ENCODE measurements at places on chromosomes 7 and 10. TPM values are rescaled to one million over a fixed set of nuclear protein-coding genes. Genes with fewer than 3 reads are reported as not detected.

SPDYE8 gene
- total RNA-seq = 0.22 TPM

CYP2C8 gene
- total RNA-seq = 8.1 TPM

- H3K4me1 ChIP-seq = peaks cover 20% of the 10 kb centered on the region
- no peak overlapping the region for H3K4me3 ChIP-seq
- H3K36me3 ChIP-seq = peaks cover 49% of the 10 kb centered on the region
- no peak for DNase-seq
- peak overlapping the region; percentile 37 for H3K27ac ChIP-seq
Measured at GRCh38 chr7:140456551-140457051, 22.7 kb downstream of the MKRN1 start.

- H3K27me3 ChIP-seq = peaks cover 97% of the 10 kb centered on the region
- peaks cover 23% of the 10 kb centered on the region for H3K4me1 ChIP-seq
- H3K4me3 ChIP-seq = peak overlapping the region; percentile 38
Measured at GRCh38 chr10:101219139-101219945, 9.9 kb downstream of the LBX1 start.

- H3K27ac ChIP-seq = no peak overlapping the region
- H3K4me1 ChIP-seq = peaks cover 2% of the 10 kb centered on the region
- peaks cover 2% of the 10 kb centered on the region for H3K36me3 ChIP-seq
- no peaks in the 10 kb centered on the region for H3K27me3 ChIP-seq
- no peak overlapping the region for H3K4me3 ChIP-seq
Measured at GRCh38 chr10:675532-675931, 13.9 kb downstream of the DIP2C start.

GRCh38 chr7:6482743-6483119 lies 35.0 kb upstream of the DAGLB start:
- no peaks in the 10 kb centered on the region for H3K27me3 ChIP-seq
- peaks cover 11% of the 10 kb centered on the region for H3K4me1 ChIP-seq
- H3K4me3 ChIP-seq = peak overlapping the region; percentile 94
- DNase-seq = no peak
- peaks cover 3% of the 10 kb centered on the region for H3K36me3 ChIP-seq

DNA sequence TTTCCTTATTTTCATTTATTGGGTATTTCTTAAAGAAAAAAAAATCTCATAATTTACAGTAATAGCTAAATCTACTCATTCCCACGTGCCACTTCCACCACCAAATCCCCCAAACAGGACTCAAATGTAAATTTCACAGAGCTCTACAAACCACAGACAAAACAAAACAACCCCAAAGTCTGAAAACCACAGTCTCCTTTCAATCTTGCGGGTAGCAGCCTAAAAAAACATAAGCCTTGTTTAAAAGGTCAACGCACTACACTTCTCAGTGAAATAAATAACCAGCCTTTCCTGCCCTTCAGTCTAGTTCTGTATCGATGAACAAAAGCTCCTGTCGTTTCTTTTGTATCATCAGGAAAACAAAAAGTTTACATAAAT lies 121.8 kb upstream of the AFAP1L2 start:
- H3K4me3 ChIP-seq = peak overlapping the region; percentile 79
- peaks cover 42% of the 10 kb centered on the region for H3K4me1 ChIP-seq
- H3K27ac ChIP-seq = peak overlapping the region; percentile 97
- H3K36me3 ChIP-seq = no peaks in the 10 kb centered on the region
- no peaks in the 10 kb centered on the region for H3K27me3 ChIP-seq

- H3K27me3 ChIP-seq = no peaks in the 10 kb centered on the region
- no peak overlapping the region for H3K4me3 ChIP-seq
- H3K4me1 ChIP-seq = peaks cover 2% of the 10 kb centered on the region
- DNase-seq = no peak
- H3K36me3 ChIP-seq = no peaks in the 10 kb centered on the region
Measured at GRCh38 chr10:4868357-4868657, 42.3 kb downstream of the AKR1E2 start.

GRCh38 chr7:151601521-151602305 lies 82.0 kb upstream of the RHEB start:
- H3K4me3 ChIP-seq = no peak overlapping the region
- no peaks in the 10 kb centered on the region for H3K27me3 ChIP-seq
- H3K36me3 ChIP-seq = peaks cover 5% of the 10 kb centered on the region

- H3K4me1 ChIP-seq = peaks cover 5% of the 10 kb centered on the region
- no peak overlapping the region for H3K27ac ChIP-seq
- no peak overlapping the region for H3K4me3 ChIP-seq
- DNase-seq = no peak
- H3K27me3 ChIP-seq = no peaks in the 10 kb centered on the region
- H3K36me3 ChIP-seq = no peaks in the 10 kb centered on the region
Measured at GRCh38 chr7:82714883-82715282, 271.3 kb upstream of the CACNA2D1 start.

- H3K4me3 ChIP-seq = no peak overlapping the region
- H3K36me3 ChIP-seq = no peaks in the 10 kb centered on the region
- H3K27me3 ChIP-seq = peaks cover 31% of the 10 kb centered on the region
- peaks cover 12% of the 10 kb centered on the region for H3K4me1 ChIP-seq
Measured at GRCh38 chr10:75461672-75462649, 30.5 kb downstream of the LRMDA start.

- H3K27ac ChIP-seq = no peak overlapping the region
- DNase-seq = no peak
- H3K4me1 ChIP-seq = peaks cover 15% of the 10 kb centered on the region
- H3K4me3 ChIP-seq = no peak overlapping the region
Measured at GRCh38 chr7:513521-514166, 6.0 kb downstream of the PDGFA start.

DNA sequence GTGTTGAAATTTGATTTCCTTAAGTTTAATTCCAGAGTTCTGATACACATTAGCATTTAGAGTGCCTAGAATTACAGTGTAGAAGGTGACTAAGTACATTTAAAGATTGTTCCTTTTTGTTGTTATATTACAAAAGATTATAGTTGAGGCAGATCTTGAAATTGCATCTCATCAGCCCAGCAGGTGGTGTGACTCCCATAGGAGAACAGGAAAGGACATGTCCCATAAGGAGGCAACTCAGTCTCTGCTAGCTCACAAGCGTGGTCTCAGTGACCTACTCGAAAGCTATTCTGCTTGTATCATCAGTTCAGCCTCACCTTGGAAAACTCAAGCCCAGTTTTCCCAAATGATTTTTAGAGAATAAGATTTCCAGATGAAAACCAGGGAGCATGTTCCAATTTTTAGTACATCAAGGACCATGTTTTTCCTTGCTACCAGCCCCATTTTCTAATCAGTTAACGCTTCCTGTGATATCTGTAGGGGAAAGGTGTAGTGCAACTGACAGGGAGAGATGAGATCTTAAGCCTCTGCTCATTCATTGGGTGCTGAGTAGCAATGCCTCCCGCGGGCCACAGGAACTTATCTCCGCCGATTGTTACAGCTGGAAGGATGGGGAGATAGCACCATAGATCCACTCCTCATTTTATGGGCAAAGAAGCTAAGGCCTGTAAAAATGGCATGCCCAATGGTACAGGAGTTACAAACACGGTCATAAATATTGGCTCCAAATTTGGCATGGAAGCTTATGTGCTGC lies 1.1 kb upstream of the GNAI1 start:
- H3K36me3 ChIP-seq = no peaks in the 10 kb centered on the region
- H3K27me3 ChIP-seq = no peaks in the 10 kb centered on the region
- peaks cover 23% of the 10 kb centered on the region for H3K4me1 ChIP-seq
- DNase-seq = no peak

DNA sequence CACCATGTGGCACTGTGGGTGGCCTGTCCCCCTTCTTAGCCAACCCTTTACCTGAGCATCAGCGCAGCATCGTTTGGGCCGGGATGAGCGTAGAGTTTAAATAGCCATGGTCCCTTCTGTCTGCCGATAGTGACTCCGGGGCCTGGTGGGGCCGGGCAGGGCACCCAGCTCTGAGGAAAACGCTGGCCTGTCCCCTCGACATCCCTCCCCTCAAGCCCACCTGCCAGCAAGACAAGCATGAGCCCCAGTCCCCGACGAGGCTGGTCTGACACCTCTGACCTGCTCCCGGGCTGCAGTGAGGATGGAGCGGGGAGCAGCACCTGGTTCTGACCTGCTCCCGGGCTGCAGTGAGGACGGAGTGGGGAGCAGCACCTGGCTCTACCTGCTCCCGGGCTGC lies 31.1 kb upstream of the CNPY1 start:
- peaks cover 30% of the 10 kb centered on the region for H3K27me3 ChIP-seq
- DNase-seq = no peak
- no peak overlapping the region for H3K4me3 ChIP-seq
- no peaks in the 10 kb centered on the region for H3K36me3 ChIP-seq
- H3K4me1 ChIP-seq = peaks cover 6% of the 10 kb centered on the region

CYP2E1 gene
- 1.4 TPM for total RNA-seq

DNA sequence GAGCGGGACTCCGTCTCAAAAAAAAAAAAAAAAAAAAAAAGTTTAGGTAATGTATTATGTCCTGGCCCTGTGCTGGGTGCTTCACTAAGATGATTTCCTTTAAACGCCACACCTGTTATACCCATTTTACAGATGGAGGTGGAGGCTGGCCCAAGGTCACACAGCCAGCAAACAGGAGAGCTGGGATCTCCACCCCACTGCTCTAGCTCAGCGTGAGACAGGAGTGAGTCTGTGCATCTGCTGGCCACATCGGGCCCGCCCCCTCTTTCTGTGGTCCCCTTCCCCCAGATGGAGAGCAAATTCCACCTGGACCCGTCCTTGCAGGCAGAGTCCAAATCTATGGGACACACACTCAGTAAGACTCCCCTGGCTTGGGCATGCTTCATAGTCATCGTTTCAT lies 51.0 kb downstream of the LHPP start:
- H3K36me3 ChIP-seq = peaks cover 2% of the 10 kb centered on the region
- H3K4me3 ChIP-seq = no peak overlapping the region
- peaks cover 4% of the 10 kb centered on the region for H3K4me1 ChIP-seq
- DNase-seq = no peak
- no peak overlapping the region for H3K27ac ChIP-seq

DNA sequence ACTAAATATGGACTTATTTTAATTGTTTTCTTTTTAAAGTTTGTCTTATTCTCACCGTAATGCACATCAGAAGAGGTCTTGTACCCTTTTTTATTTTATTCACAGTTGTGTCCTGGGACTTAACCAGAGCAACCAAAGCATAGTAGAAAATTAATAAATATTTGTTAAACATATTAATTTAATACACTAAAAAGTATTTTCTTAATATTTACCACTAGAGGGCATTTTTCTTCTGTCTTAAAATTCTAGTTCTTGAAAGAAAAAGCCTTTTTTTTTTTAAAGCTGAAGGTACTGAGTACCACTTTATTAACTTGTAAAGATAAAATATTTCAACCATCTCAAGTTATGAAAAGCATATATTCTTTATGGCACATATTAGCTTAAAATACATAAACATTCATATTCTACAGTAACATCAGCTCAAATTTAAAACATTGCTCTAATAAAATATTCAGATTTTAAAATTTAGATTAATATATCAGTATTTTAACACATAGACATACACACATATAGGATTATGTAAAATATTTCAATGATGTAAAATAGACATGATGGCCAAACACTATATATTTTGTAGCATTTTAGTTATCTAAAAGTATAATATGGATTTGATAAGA lies 260.4 kb downstream of the SEMA3A start:
- H3K4me3 ChIP-seq = no peak overlapping the region
- no peak for DNase-seq
- H3K36me3 ChIP-seq = no peaks in the 10 kb centered on the region
- no peaks in the 10 kb centered on the region for H3K27me3 ChIP-seq
- H3K27ac ChIP-seq = no peak overlapping the region
- no peaks in the 10 kb centered on the region for H3K4me1 ChIP-seq

STAG3 gene
- total RNA-seq = 2.4 TPM

TBL2 gene
- total RNA-seq = 44.9 TPM

DTX2 gene
- 38.2 TPM for total RNA-seq

GRCh38 chr10:70418229-70418628 lies 14.3 kb downstream of the EIF4EBP2 start:
- no peak for DNase-seq
- no peak overlapping the region for H3K4me3 ChIP-seq
- H3K27me3 ChIP-seq = no peaks in the 10 kb centered on the region

AOAH gene
- 1.00 TPM for total RNA-seq

CTBP2 gene
- total RNA-seq = 183 TPM

- no peaks in the 10 kb centered on the region for H3K4me1 ChIP-seq
- no peaks in the 10 kb centered on the region for H3K27me3 ChIP-seq
- H3K4me3 ChIP-seq = no peak overlapping the region
- no peaks in the 10 kb centered on the region for H3K36me3 ChIP-seq
- DNase-seq = no peak
Measured at GRCh38 chr7:137097111-137097510, 228.7 kb downstream of the CHRM2 start.

GRCh38 chr10:18476076-18476647 lies 175.2 kb downstream of the NSUN6 start:
- H3K27me3 ChIP-seq = no peaks in the 10 kb centered on the region
- no peaks in the 10 kb centered on the region for H3K36me3 ChIP-seq
- no peak overlapping the region for H3K27ac ChIP-seq
- no peak for DNase-seq
- H3K4me3 ChIP-seq = no peak overlapping the region
- peaks cover 3% of the 10 kb centered on the region for H3K4me1 ChIP-seq

GPR26 gene
- total RNA-seq = not detected

DNA sequence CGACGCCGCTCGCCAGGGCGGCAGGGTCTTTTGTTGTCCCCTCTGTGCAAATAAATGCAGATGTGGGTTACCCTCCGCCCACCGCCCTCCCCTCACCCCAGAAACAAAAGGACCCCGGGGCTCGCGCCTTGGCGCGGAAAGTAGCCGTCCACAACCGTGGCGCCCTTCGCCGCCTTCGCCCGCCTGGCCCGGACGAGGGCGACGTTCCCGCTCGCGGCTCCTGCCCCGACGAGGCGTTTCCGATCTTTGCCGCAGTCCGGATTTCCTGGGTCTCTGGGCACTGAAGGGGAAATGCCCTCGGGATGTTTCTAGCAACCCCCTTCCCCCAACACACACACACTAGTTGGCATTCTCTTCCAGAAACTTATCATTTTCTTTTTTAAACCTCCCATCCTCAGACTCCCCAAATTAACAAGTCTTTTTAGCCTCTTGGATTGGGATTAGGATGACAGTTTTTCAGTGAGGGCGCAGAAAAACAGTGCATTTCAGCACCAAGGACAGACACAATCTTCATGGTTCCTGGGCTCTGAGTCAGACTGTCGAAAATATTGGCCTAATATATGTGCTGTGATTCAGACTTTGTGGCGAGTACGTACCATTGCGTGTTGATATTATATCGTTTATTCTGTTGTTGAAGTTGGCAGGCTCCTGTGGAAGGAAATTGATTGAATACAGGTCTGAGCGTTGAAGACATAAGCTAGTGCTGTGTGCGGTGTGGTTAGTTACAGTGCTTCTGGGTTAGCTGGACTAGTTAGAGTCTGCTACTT lies 771 bp downstream of the PHYHIPL start:
- H3K4me1 ChIP-seq = peaks cover 10% of the 10 kb centered on the region
- H3K4me3 ChIP-seq = peak overlapping the region; percentile 79
- DNase-seq = peak; percentile 22
- H3K27ac ChIP-seq = peak overlapping the region; percentile 69
- H3K36me3 ChIP-seq = no peaks in the 10 kb centered on the region
